ENCODE measurements at places on chromosomes 13 and 19. TPM values are rescaled to one million over a fixed set of nuclear protein-coding genes. Genes with fewer than 3 reads are reported as not detected.

UBE2L5 gene
- not detected for total RNA-seq

SIAH3 gene
- not detected for total RNA-seq

MBD3L3 gene
- not detected for total RNA-seq

ZNF568 gene
- 0.63 TPM for total RNA-seq

ONECUT3 gene
- not detected for total RNA-seq

SOX1 gene
- not detected for total RNA-seq

VAV1 gene
- 0.63 TPM for total RNA-seq

ACP7 gene
- total RNA-seq, result not detected

GJB2 gene
- total RNA-seq, result not detected
